ENCODE measurements at places on chromosomes 2 and 18.

- no peak for DNase-seq
Measured at GRCh38 chr2:145156199-145156598, 636.3 kb upstream of the ZEB2 start.

DNA sequence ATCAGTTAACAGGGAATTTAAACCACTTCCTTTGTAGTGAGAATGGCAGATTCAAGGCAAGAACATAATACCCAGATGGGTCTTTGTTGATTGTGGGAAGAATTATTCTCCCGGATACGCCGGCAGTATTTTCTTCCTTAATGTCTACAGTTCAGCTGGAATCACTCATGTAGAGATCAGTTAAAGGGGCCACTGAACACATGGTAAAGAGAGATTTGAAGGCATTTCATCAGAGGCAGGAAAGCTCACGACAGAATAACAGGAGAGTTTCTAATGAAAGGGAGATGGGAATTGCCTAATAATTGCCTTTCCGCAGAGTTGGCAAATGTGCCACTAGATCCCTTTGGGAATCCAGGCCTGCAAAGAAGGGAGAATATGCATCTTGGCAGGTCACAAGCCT lies 327.7 kb upstream of the ZNF804A start:
- no peak for DNase-seq

DNA sequence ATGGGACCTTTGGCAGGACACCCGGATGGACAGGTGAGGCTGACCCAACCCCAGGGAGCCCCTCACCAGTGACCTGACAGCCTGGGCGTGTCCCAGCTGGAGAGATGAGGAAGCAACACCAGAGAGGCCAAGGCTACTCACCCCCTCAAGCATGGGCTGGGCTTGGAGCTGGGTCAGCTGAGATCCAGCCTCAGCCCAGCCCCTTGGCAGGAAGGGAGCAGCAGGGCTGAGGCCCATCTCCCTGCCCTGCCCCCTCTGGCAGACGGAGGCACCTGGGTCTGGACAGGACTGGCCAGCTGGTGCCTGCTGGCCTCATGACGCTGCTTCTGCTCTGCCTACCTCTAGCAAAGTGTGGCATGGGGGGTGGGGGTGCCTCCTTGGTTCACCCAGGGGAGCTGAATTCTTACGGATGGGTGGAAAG lies 37.8 kb downstream of the HS6ST1 start:
- DNase-seq, result no peak

DNA sequence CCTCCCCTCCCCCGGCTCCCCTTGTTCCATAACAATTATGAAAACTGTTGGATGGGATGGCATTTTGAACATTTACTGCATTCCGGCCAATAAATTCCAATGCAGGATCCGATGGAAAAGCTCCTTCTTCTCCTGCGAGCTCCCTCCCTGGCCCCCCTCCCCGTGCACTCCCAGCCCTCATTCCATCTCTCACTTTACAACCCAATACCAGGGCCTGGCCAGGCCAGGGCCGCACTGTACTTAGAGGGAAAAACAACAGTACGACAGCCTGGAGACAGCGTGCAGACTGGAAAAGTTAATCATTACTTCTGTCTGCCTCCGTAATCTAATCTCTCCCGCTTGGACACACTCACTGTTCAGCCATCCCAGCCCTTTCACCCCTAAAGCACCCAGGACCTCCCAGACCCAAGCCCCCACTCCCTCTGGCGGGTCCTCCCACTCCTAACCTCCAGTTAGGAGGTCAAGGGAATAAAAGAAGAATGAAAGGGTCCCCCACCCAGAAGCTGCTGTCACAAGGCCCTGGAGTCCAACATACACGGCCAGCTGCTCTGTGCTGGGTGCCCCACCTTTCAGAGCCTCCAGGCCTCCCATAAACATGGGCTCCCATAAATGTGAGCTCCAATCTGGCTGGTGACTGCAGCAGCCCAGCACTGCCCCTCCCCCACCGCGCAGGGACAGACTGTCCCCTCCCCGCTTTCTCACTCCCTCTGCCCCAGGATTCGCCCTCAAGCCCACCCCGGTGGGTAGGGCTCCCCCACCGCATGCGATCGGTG lies 20.6 kb downstream of the SMAD7 start:
- no peak for DNase-seq

GRCh38 chr2:69652206-69652605 lies 8.7 kb upstream of the AAK1 start:
- no peak for DNase-seq

DNA sequence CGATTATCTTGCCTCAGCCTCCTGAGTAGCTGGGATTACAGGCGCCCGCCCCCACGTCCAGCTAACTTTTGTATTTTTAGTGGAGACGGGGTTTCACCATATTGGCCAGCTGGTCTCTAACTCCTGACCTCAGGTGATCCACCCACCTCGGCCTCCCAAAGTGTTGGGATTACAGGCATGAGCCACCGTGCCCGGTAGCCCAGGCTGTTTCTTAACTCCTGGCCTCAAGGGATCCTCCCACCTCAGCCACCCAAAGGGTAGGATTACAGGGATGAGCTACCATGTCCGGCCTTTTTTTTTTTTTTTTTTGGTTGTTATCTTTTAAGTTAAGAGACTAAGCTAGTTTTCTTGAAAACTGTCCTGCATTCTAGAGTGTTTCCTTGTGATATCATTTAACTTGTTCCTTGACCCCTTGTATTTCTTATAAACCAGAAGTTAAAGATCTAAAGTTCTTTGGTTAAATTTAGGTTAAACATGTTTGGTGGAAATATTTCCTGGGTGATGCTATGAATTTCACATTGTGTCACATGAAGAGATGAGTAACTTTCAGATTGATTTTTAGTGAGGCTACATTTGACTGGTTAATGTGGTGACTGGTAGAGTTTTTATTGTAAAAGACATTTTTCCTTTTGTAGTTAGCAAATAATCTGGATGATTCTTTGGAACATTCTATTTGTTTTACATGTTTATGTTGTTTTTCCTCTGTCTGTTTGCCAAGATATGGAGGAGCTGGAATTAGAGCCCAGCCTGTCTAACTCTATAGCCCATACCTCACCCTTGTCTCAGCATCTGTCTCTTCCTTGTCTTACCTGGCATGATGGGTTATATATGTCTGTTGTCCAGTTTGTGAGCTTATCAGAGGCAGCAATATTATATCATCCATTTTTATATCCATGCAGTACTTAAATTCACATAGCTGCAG lies 5.2 kb downstream of the NCAPH start:
- DNase-seq, result no peak

DNA sequence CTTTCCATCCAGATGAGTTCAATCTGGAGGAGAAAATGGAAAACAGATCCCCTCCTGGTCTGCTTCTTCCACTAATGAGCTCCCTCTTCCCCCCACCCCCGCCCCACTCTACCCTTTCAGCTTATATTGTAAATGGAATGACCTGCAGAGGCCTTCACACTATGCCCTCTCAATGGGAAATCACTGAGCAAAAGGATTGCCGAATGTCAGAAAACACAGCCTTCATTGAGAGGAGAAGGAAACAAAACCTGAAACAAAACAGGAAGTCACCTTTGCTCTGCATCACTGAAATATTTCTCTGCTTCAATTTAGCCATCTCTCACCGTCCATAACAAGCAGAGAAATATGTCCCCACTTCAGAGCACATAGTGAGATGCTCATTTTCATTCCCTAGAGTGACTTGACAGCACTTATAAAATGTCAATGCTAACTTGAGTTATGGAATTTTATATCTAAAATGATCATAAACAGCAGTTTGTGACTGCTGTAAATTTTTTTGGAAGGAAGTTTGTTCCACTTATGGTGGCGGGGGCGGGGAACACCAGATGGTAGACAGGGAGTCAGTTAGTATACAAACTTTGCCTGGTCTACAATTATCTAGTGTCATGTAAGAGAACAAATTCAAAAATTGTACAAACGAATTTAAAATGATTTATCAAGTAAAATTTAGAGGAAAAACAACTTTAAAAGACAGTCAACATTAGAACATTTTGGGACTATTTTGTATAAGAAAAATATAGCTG lies 1.8 kb upstream of the FRZB start:
- DNase-seq, result no peak

Data from GM12892 (cell line).